ENCODE measurements at places on chromosomes 1 and 21.

- DNase-seq: no peak
Observed at GRCh38 chr1:209456878-209457277, 126.6 kb upstream of the CAMK1G start.

DNA sequence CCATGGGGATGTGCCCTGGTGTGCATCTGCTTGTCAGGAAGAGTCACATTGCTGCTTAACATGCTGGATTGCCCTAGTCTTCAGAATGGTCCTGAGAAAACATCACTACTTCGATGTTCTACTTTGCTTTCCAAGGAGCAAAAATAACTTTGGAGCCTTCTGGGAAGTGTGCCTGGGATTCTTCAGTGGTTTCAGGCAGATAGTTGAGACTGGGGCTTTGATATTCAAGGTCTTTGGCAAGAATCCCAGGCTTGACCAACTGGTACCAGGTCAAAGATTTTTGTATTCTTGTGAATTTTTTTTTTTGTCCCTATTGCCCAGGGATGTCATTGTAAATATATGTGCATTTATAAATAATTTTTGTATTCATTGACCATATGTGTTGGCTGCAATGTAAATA is 51.4 kb downstream of the LRIG2 start:
- no peak for DNase-seq

DNA sequence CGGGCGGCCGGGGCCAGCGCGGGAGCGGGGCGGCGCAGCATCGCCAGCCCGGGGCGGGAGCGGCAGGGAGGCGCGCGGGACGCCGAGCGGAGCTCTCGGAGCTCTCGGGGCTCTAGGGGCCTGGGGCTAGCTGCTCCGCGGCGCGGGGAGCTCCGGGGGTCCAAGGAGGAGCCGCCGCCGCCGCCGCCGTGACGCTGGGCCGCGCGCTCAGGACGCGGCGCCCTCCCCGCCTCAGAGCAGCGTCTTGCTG is 147 bp downstream of the CLSTN1 start:
- DNase-seq: no peak

DNA sequence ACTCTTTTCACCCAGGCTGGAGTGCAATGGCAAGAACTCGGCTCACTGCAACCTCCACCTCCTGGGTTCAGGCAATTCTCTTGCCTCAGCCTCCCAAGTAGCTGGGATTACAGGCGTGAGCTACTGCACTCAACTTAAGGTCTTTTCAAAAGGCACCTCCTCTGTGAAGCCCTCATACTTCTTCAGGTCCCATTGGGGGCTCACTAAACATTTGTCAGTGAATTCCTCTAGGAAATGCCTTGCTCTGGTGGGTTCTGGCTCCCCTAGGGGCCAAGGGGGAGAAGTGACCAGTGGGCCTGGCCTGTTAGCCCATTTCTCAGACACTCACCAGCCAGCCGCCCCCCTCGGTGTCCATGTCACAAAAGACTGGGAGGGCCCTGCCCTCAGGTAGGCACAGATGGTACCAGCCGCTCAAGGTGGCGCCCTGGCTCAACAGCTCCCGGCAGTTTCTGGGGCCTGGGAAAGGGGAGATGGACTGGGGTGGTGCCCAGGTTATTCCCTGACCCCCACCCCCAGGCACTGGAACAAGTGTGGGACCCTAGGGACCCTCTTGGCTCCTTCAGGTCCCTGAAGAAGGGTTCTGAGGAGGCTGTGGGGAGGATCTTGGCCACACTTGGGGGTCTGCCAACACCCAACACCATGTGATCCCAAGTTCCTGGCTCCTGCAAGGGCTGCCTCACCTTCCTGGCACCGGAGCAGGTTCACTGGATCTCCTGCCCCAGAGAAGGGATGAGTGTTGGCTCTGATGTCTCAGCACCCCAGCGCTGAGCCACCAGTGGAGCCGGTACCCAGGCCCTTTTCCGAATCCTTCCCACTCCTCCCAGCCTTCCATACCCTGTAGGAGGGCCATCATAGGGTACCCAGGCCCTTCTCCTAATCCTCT is 1.6 kb downstream of the FCN3 start:
- no peak for DNase-seq

GRCh38 chr1:182588500-182589396 is at the start of gene RNASEL:
Gene RNASEL (minus strand): TSS chr1:182589256. CDS start chr1:182586806, 2,450 bp downstream.
- peak; percentile 69 for DNase-seq

DNA sequence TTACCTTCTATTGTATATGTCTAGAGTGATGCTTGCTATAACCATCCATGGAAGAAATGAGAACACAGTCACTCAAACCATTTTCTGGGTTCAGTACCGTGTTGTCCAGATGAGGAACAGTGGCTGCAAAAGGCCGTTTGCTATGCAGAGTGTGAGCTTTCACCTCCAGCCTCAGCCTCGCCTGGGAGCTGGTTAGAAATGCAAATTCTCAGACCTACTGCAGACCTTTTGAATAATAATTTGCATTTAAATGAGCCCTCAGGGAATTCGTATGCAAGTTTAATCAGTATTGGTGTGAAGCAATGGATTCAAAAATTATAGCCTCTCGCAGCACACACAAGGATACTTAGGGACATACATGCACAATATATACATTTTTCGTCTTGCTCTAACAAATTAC is 24.1 kb downstream of the KCNJ15 start:
- no peak for DNase-seq

DNA sequence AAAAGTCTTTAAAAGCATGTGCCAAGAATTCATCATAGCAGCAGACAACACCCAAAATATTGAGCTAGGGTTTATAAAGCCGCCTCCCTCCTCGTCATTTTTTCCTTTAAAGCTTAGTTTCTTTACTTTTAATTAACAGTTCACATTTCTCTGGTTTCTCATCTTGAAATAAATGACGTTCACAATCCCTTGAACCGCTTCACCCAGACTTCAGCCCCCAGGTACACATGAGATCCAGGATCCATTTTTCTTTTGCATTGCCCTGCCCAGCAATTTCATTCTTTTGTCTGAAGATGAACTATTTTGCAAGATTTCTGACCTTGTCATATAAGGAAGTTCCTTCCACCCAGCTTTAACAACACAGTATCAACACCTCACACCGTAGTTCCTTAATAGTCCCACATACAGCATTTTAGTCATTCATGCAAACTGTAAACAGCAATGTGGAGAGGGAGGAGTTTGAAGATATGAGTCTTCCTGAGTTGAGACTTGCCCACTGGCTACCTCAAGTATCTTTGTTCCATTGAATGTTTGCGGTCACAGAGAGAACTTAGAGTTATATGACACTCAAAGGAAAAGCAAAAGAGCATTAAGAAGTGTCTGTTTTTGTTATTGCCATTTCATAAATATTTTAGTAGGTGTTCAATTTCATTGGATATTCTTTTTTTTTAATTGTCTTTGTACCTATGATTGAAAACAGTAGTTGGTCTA is 35.3 kb upstream of the CACYBP start:
- peak; percentile 62 for DNase-seq

- no peak for DNase-seq
Observed at GRCh38 chr1:217734973-217735372, 103.8 kb downstream of the SPATA17 start.

DNA sequence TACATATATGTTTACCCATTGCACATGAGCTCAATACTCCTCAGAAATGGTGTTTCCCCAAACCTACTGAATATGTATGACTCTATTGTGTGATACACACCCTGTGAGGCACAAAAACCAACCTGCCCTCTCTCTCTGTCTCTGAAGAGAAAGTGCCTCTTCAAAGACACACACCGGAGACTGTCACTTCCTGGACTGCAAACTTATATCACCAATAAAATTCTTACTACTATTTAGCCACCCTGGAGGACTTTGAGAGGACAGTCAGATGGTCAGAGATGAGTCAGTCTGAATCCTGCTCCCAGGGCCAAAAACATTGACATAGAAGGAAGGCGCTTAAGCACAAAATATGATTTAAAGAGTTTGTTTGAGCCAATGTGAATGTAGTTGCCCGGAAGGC is 110.4 kb downstream of the PPIAL4G start:
- DNase-seq: peak; percentile 41

GRCh38 chr1:6056572-6056948 is 10.9 kb downstream of the KCNAB2 start:
- no peak for DNase-seq

GRCh38 chr1:62436466-62437272 is at the start of gene USP1:
Gene USP1 (plus strand): TSS chr1:62437049. CDS start chr1:62439868, 2,819 bp downstream.
- DNase-seq: peak; percentile 99

DNA sequence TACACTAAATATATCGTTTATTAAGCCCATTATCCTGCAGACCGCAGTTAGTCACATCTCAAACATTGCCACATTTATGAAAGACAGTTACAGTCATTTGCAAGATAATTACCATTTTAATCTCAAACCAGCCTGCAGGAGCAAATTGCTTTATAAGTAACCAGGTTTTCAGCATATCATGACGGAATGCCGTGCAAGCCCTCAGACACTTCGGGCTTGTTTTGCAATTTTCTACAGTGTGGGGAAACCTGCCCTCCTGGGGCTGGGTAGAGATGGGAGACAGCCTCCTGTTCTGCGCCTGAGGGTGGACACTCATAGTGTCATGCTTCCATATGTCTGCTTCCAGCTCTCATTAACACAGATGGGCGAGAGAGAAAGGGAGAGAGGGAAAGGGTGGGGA is 563.9 kb downstream of the NPHP4 start:
- no peak for DNase-seq

DNA sequence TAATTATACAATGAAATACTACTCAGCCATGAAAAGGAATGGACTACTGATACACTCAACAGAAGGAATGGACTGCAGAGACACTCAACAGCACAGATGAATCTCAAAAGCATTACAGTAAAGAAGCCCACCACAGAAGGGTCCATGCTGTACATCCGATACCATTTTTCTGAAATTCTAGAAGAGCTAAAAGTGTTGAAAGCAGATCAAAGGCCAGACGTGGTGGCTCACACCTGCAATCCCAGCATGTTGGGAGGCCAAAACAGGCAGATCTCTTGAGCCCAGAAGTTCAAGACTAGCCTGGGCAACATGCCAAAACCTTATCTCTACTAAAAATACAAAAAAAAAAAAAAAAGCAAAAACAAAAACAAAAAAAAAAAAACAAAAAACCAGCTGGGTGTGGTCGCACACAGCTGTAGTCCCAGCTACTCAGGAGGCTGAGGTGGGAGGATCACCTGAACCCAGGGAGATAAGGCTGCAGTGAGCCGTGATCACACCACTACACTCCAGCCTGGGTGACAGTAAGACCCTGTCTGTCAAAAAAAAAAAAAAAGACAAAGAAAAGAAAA is 15.5 kb downstream of the PPP1R15B start:
- DNase-seq: no peak

DNA sequence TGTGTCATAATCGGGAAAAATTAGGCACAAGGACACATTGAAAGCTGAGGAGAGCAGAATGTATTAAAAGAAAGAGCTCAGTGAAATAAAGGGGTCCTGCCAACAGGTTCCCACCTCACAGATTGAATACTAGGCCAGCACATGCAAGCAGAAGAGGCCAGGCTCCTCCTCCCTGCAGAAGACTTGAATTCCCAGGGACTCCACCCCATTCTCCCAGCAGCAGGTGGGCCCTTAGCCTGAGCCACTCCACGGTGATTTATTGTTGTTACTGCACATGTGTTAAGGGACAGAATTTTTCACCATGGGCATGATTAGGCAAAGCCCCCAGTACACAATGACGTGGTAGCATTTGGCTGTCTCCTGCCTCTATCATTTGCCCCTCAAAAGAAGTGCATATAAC is 1844.7 kb downstream of the NCAM2 start:
- DNase-seq: no peak

- DNase-seq: no peak
Observed at GRCh38 chr1:194228427-194228826, 1042.0 kb upstream of the B3GALT2 start.

GRCh38 chr1:174726167-174726879 is 273.4 kb upstream of the CACYBP start:
- DNase-seq: no peak

GRCh38 chr1:211336161-211336560 is 9.5 kb downstream of the TRAF5 start:
- DNase-seq: no peak

DNA sequence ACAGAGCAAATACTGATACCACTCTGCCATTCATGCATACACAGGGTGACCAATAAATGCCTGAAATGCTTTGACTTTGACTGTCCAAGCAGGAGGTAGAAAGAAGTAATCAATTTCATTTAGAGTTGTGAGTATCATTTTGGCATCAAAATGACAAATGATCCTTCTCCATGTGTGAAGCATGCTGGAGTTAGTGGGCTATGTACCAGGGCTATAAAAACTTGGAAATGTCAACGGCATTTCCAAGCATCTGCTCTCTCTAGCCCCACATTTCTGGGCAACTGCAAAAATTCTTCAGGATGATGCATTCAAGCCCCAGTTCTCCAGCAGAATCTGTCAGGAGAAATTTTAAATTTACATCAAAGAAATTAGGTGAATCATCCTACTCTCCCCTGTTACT is 208.4 kb upstream of the PTBP2 start:
- no peak for DNase-seq

DNA sequence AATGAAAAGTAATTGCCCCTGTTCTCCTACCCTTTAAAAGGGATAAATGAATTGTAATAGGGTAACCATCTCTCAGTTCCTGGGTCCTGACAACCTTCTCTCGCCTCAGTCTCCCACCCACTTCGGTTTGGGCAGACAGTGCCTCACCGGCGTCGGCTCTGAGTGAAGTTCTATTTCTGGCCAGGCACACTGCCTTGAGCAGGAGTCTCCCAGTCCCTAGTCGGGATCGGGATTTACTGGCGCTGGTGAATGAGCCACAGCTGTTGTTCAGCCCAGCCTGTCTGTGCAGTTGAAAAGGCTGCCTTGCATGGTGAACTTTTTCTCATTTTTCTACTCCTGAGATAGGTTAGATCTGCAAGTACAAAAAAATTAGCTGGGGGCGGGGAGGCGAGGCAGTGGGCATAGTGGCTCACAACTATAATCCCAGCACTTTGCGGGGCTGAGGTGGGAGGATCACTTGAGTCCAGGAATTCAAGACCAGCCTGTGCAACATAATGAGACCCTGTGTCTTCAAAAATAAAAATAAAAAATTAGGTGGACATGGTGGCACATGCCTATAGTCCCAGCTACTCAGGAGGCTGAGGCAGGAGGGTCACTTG is 7.4 kb downstream of the PLEKHM2 start:
- DNase-seq: no peak

GRCh38 chr1:110412576-110412975 is 5.1 kb upstream of the LAMTOR5 start:
- peak; percentile 39 for DNase-seq

DNA sequence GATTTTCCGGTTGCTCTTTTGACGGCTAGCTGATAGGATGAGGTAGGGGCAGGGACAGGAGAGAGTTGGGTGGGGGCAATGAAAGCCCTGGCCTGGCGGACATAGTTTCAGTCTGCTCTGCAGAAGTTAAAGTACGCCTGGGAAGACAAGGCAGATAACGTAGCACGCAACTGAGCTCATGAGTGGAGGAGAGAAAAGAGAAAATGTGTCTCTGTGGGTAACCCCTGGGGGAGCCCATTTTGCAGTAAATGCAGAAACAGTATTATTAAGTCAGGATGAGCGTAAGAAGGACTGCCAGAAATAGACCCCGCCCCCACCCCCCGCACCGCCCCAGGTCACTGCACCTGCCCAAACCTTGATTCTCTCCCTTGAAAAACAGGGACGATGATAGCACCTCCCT is 51.7 kb upstream of the TARBP1 start:
- no peak for DNase-seq
